LoVo (cell line): ENCODE measurements at places on chromosomes 16 and 17.
A peak's percentile ranks its signal among the peaks of the same experiment; 100 is the strongest.

GRCh38 chr17:82121660-82122629 is 23.9 kb upstream of the FASN start:
- no peak for DNase-seq

DNA sequence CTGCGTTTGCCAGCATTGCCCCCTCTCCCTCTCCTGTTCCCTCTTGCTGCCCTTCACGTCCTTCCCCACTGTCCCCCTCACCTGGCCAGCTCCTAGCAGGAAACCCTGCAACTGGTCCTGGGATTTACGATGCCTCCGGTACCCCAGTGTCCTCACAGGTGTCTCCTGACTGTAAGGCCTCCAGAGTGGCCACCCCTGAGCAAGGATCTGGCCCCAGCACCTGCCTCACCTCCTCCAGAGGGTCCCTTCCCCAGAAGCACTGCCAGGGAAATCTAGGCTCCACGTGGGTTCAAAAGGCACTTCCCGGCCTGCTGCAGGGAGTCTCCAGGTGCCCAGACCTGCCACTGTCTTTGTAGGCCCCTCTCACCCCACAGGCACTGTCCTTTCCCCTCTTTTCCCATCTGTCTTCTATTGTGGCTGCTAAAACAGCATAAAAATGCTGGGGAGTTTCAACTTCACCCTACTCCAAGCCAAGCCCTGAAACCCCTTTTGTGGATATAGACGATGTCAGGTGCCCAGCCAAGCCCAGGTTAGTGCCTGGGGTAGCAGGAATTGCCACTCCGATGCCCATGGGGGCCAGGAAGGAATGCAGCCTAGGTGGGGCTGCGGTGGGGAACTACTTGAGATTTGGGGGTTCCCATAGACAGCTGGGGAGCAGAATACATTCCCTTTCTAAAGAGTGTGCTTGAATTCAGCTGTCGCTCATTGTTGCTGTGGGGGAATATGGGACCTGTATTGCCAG is 25.7 kb downstream of the RAB11FIP4 start:
- no peak for DNase-seq

DNA sequence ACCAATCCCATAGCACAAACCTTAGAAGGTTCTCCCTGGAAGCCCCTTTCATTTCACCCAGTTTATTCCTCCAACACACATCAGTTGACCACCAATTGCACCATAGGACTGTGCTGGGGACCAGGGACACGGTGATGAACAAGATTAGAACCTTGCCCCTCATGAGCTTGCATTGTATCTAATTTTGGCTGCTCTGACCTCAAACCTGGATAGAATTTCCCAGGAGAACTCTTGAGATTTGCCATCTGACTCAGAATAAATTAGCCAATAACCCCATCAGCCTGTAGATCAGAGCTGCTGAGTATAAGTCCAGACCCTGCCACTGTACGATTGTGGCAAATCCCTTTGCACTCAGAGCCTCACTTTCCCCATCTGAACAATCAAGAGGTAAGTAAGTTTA is 52.1 kb downstream of the CDH11 start:
- DNase-seq: no peak

- no peak for DNase-seq
Measured at GRCh38 chr16:82748026-82748425, 121.3 kb downstream of the CDH13 start.

GRCh38 chr17:4536742-4537411 is 18.3 kb downstream of the MYBBP1A start:
- no peak for DNase-seq

- no peak for DNase-seq
Measured at GRCh38 chr17:737561-738113, 5.2 kb downstream of the TLCD3A start.

GRCh38 chr16:26263406-26263805 is 571.6 kb downstream of the HS3ST4 start:
- DNase-seq: no peak

GRCh38 chr16:72590151-72590937 is 418.4 kb upstream of the PMFBP1 start:
- DNase-seq: no peak

- DNase-seq: no peak
Measured at GRCh38 chr17:81870131-81870980, 781 bp downstream of the ARHGDIA start.

GRCh38 chr16:89693931-89694783 is 7.3 kb downstream of the SPATA2L start:
- DNase-seq: no peak

DNA sequence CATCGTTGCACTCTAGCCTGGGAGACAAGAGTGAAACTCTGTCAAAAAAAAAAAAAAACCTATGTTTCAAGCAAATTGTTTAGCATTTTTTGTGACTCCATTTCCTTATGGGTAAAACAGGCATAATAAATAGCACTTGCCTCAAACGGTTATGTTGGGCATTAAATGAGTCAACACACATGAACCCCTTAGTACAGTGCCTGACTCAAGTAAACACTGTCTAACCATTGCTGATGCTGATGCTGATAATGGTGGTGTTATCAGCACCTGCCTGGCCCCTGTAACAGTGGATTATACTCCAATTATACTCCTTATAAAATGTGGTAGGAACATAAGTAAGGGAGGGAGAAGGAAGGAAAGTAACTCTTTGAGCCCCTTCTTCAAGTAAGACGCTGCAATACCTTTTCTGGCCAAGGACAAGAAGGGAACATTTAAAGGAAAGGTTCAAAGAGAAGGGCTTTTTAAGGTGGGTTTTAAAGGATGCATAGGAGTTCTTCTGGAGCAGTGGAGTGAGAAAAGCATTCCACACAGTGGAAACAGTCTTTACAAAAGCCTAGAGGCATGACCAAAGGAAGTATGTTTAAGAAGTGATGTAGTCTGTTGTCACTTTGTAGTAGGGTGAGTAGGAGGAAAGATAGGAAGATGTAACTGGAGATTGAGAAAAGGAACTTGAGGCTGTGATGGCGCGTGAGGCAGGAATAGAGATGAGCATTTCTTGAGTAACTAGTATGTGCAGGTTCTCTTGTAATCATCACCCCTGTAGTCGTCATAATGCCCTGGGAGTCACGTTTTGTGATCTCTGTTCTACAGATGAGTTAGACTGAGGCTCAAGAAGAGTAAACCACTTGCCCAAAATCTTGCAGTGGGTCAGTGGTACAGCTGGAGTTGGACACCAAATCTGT is 4.3 kb downstream of the SCNN1B start:
- no peak for DNase-seq

GRCh38 chr17:30225919-30226553 is 9.5 kb downstream of the SLC6A4 start:
- peak; percentile 57 for DNase-seq

DNA sequence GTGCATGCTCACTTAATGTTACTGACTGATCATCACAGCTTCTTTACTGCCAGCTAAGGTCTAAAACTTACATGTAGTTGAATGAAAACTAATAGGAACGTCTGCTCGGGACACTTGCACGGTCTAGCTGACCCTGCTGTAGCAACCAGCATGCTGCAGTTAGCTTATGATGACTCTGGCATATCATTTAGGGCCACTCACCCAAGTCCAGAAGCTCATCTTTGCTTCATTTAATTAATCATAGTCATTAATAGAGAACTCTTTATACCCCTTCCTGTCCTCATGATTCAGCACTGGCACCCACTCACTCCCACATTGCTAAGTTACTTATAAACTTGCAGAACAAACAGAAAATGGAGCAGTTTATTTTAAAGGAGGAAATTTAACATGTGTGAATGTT is 136.3 kb downstream of the NLK start:
- no peak for DNase-seq

- peak; percentile 60 for DNase-seq
Measured at GRCh38 chr17:8384801-8385378, 1.9 kb upstream of the RPL26 start.

GRCh38 chr17:67544364-67544955 is 167.4 kb downstream of the PITPNC1 start:
- no peak for DNase-seq

GRCh38 chr17:11308531-11308930 is 67.5 kb downstream of the SHISA6 start:
- DNase-seq: no peak

DNA sequence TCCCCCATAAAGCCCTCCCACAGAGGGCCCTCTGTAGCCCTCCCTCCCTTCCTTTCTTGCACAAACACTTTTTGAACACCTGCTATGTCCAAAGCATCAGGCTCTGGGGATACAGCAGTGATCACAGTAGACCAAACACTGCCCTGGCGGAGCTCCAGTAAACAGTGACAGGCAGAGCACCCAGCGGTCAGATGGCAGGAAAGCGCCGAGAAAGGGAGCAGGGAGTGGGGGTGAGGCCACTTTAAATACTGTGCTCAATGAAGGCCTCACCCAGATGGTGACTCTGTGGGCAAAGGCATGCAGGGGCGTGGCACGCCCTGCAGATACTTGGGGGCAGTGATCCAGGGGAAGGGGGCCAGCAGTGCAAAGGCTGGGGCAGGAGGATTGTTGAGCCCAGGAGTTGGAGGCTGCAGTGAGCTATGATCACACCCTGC is 7.6 kb downstream of the PRR29 start:
- peak; percentile 47 for DNase-seq

DNA sequence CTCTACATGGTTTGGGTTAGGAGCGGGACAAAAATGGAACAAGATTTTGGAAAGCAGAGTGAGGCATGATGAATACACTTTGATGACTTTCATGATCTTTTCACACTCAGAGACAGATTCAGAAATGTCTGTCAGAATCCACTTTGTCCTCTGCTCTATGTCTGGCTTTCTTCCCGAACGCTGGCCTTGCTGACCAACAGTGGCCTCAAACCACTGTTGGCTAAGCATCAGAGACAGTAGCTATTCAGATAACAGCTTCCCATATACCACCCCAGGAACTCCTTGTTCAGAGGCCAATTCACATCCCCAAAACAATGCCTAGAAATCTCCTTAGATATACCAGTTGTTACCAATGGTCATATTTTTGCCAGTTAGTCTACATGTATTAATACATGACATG is 40.9 kb downstream of the FBXL20 start:
- DNase-seq: no peak

DNA sequence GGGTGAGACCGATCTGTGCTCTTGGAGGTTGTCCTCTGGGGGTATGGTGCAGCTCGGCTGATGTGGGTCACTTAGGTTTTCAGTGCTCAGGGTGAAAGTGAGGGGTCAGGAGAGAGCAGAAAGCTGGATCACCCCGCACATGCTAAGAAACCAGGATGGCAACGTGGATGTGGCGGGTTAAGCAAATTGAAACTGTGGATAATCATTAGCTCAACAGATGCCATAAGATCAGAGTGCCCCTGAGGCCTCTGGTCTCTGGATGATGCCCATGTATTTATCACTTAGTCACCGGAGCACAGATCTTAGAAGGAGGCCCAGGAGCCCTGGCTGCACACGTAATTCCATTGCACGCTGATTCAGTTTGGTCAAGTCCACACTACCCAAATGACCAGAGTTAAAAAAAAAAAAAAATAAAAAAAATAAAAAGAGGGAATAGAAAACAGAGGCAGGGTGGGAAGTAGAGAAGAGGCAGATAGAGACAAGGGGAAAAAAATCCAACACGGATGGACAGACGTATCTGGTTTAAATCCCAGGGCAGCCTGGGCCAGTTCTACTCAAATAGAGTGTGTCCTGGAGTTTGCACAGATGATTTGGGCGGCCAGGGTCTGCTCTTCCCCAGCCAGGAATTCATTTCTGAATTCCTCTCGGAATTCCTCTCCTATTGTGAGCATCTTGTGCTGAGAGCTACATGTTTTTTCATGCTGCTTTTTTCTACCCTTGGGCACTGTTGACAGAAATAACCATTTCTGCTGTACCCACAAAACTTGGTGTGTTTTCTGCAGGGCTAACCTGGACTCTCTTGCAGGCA is 378.3 kb downstream of the CPPED1 start:
- DNase-seq: no peak

GRCh38 chr16:5885521-5885920 is 787.9 kb upstream of the EEF2KMT start:
- no peak for DNase-seq

DNA sequence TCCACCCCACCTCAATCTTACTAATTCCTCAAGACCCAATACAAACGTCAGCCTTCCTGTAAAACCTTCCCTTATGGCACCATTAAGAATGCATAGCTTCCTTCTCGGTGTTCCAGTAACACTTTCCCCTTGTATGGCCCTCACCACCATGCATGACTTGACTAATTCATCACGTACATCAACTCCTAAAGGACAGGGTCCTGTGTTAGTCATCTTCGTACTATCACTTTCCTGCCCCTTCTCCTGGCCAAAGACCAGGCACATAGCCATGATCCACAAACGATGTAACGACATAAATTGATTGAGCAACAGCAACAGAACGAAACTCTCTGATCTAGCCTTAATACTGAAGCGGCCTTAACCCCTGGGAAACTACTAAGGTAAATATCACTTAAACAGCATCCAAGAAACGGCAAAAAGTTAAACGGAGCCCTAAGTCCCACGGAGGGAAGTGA is 612 bp downstream of the PSMD12 start:
- peak; percentile 31 for DNase-seq

DNA sequence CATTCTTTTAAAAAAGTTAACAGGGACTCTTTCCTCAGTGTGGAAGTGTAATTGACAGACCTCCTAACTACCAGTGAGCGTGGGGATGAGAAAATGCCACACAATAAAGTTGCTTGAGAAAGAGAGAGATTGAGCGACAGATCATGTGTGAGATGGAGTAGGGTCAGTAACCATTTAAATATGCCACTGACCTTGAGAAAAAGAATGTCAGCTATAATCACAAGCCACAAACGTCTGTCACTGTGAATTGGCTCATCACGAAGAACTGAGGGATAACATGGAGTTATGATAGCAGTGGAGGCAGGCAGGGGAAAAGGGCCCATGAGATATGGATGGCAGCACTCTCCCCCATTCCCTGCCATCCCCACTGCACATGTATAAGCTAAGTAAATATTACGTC is 253.9 kb downstream of the SLC39A11 start:
- no peak for DNase-seq
